H9 (cell line): ENCODE measurements at places on chromosomes 16 and 17. TPM values are rescaled to one million over a fixed set of nuclear protein-coding genes. Genes with fewer than 3 reads are reported as not detected.

The CDRT4 gene
- total RNA-seq: 3.8 and 5.0 TPM in 2 replicates

The PABPN1L gene
- total RNA-seq: not detected in 2 replicates

The KRT40 gene
- total RNA-seq: not detected in 2 replicates

The SLC35G6 gene
- total RNA-seq: not detected in 2 replicates

The GAS2L2 gene
- not detected in 2 replicates for total RNA-seq

DNA sequence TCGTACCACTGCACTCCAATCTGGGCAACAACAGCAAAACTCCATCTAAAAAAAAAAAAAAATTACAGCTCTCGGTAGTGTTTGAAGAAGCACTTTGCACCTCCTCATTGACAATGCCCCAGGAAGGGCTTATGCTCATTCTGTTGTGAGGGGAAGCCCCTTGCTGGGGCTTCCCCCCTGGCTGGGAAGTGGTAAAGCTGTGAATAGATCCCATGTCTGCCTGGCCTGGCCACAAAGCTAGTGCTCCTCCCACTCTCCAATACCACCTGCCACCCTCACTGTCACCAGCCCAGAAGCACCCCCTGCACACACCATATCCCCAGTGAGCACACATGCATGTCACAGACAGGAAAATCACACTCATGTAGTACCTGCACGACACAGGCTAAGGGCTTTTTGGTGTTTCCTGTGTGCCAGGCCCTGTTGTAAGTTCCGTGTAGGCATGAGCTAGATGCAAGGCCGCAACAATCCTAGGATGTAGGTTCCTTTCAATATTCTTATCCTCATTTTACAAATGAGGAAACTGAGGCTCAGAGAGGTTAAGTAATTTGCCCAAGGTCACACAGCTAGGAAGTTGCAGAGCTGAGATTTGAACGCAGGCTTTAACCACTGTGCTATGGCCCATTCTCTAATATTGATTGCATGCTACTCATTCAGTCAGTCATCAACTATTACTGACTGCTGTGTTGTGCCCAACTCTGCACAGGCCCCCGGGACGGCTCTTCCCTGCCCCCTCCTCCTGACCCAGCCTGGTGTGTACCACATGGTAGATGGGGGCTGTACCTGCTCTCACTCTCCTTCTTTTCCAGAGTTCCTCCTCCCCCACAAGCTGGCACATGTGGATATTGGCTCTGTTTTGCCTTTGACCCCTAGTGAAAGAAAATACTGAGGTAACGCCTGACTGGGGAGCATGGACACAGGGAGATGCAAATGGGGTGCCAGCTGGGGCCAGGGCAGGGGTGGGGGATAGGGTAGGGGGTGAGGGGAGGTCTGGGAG is 11.9 kb upstream of the COL1A1 start:
- H3K4me3 ChIP-seq: no peak overlapping the region; the same call in 2 of the 3 replicates
- peaks cover 15% of the 10 kb centered on the region; the same call in 1 of the 2 replicates for H3K4me1 ChIP-seq
- no peaks in the 10 kb centered on the region for H3K27me3 ChIP-seq
- no peaks in the 10 kb centered on the region for H3K36me3 ChIP-seq
- H3K27ac ChIP-seq: no peak overlapping the region

DNA sequence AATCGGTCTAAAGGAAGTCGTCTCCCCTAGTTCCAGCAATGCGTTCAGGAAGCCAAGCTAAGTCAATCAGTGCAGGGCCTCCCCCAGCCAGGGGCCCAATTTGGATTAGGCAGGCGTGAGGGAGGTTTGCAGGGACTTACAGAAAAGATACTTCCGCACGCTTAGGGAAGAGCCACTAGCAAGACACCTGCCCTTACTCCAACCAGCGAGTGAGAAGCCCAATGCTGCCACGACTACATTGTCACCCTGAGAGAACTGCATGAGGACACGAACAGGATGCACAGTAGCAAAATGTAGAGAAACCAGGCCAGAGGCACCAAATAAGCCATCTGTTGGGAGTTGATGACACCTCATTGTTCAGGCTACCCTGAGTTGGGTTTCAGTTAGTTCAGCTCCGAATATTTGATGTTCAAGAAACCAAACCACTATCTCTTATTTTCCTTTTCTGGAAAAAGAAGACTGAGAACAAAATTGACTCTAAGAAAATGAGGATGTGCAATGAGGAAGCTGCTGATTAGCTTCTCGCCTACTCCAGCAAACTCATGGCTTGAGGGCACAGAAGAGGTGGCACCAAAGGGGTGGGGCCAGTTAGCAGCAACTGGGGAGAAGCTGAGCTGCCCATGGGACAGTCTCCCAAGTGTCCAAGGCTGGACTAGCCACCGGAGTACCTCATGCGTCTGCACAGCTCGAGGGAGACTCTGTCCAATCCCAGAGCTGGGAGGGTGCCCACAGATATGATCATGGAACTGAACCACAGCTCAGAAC is 29.3 kb downstream of the TK2 start:
- no peak overlapping the region for H3K4me3 ChIP-seq
- H3K4me1 ChIP-seq: no peaks in the 10 kb centered on the region
- H3K27ac ChIP-seq: no peak overlapping the region
- no peak for DNase-seq
